ENCODE measurements at places on chromosomes 3 and 15. TPM values are rescaled to one million over a fixed set of nuclear protein-coding genes. Genes with fewer than 3 reads are reported as not detected.

ACAN gene
- not detected for total RNA-seq

ACSBG1 gene
- total RNA-seq: not detected

CIAO2A gene
- total RNA-seq: 72.3 TPM

POTEB3 gene
- total RNA-seq: not detected

RTP3 gene
- not detected for total RNA-seq

SLC27A2 gene
- total RNA-seq: 75.4 TPM

LSG1 gene
- 59.0 TPM for total RNA-seq

MFN1 gene
- total RNA-seq: 36.2 TPM

HYAL2 gene
- 14.4 TPM for total RNA-seq

PAQR9 gene
- not detected for total RNA-seq

BFSP2 gene
- not detected for total RNA-seq

LMAN1L gene
- total RNA-seq: 0.36 TPM

RAB11A gene
- 163 TPM for total RNA-seq

CTXN2 gene
- total RNA-seq: 0.07 TPM

GJD2 gene
- not detected for total RNA-seq

ADAMTS7 gene
- total RNA-seq: 1.3 TPM

SEC22A gene
- 18.7 TPM for total RNA-seq

EPHA3 gene
- total RNA-seq: not detected

PCYT1A gene
- 54.2 TPM for total RNA-seq

KBTBD13 gene
- not detected for total RNA-seq

PLSCR2 gene
- not detected for total RNA-seq

GOLGA6L24 gene
- total RNA-seq: not detected

KLHL24 gene
- total RNA-seq: 6.7 TPM

NR1I2 gene
- 0.17 TPM for total RNA-seq

SLC28A2 gene
- not detected for total RNA-seq

TMEM212 gene
- not detected for total RNA-seq

SEMA3B gene
- total RNA-seq: 0.45 TPM

CLRN1 gene
- not detected for total RNA-seq

SEMA3F gene
- 0.14 TPM for total RNA-seq

GCNT3 gene
- not detected for total RNA-seq

DUOXA2 gene
- total RNA-seq: not detected

SLC9A9 gene
- 1.1 TPM for total RNA-seq

ZNF501 gene
- total RNA-seq: 1.4 TPM

LRTM1 gene
- total RNA-seq: not detected

KLF15 gene
- 0.19 TPM for total RNA-seq

GABRB3 gene
- not detected for total RNA-seq

SEMA3G gene
- total RNA-seq: 0.21 TPM

CCR3 gene
- not detected for total RNA-seq

CORO2B gene
- 0.16 TPM for total RNA-seq

COL6A5 gene
- not detected for total RNA-seq

RBP2 gene
- total RNA-seq: not detected

CRYGS gene
- total RNA-seq: 4.4 TPM

GABRR3 gene
- 0.05 TPM for total RNA-seq

LMLN gene
- total RNA-seq: 5.5 TPM

ALPK3 gene
- total RNA-seq: 0.09 TPM

SERINC4 gene
- 0.28 TPM for total RNA-seq

PLOD2 gene
- 2.0 TPM for total RNA-seq

TATDN2 gene
- total RNA-seq: 70.9 TPM

ESYT3 gene
- 0.17 TPM for total RNA-seq

CPOX gene
- 46.4 TPM for total RNA-seq

CSPG5 gene
- total RNA-seq: 2.0 TPM

SKOR1 gene
- total RNA-seq: 0.09 TPM
